PC-3 (cell line): ENCODE measurements at places on chromosomes 7 and 10. TPM values are rescaled to one million over a fixed set of nuclear protein-coding genes. Genes with fewer than 3 reads are reported as not detected.

The LBX1 gene
- total RNA-seq, result not detected in 2 replicates

The ALOX5 gene
- 0.11 and 0.92 TPM in 2 replicates for total RNA-seq

The CNNM1 gene
- total RNA-seq, result 3.3 and 4.3 TPM in 2 replicates

The MORN4 gene
- 6.5 and 12.9 TPM in 2 replicates for total RNA-seq

The SH2D4B gene
- total RNA-seq, result not detected in 2 replicates

The CCDC201 gene
- 0.11 TPM in 1 of 2 replicates, not detected in the other for total RNA-seq

The TEX36 gene
- total RNA-seq, result not detected in 2 replicates
